ENCODE measurements at places on chromosomes 6 and 20. TPM values are rescaled to one million over a fixed set of nuclear protein-coding genes. Genes with fewer than 3 reads are reported as not detected.

Gene POPDC3
- not detected for total RNA-seq

Gene IP6K3
- 0.45 TPM for total RNA-seq

Gene MUC22
- total RNA-seq, result not detected

Gene NAPB
- total RNA-seq, result 8.5 TPM

Gene HLA-DQA2
- total RNA-seq, result 1.2 TPM
